ENCODE measurements at places on chromosomes 1 and 21. TPM values are rescaled to one million over a fixed set of nuclear protein-coding genes. Genes with fewer than 3 reads are reported as not detected.

LRRC53 gene
- total RNA-seq = not detected

OVAAL gene
- total RNA-seq = not detected

S100A9 gene
- 76.1 TPM for total RNA-seq

MATN1 gene
- not detected for total RNA-seq

- DNase-seq = no peak
Measured at GRCh38 chr1:195769461-195769860, 838.8 kb downstream of the KCNT2 start.

EGLN1 gene
- total RNA-seq = 38.6 TPM

GRCh38 chr1:226593541-226593940 lies 45.0 kb downstream of the STUM start:
- no peak for DNase-seq

GRCh38 chr1:164579381-164579780 lies 20.4 kb downstream of the PBX1 start:
- no peak for DNase-seq

Data from suprapubic skin (tissue), 4 donors.